Activated CD4-positive, CD25-positive, alpha-beta regulatory T cell treated with anti-CD3 and anti-CD28 coated beads, Interleukin-2, amount 50 U/mL, for 72 hours (primary cell): ENCODE measurements at places on chromosomes 11 and 22.
A peak's percentile ranks its signal among the peaks of the same experiment; 100 is the strongest.

- peak; percentile 55 for DNase-seq
These were observed 4.5 kb downstream of the NEAT1 start for GRCh38 chr11:65426839-65427690.

GRCh38 chr11:14907411-14908213 is 15.6 kb upstream of the CYP2R1 start:
- peak; percentile 92 for DNase-seq

GRCh38 chr11:45897556-45897955 is 9.5 kb downstream of the FREY1 start:
- no peak for DNase-seq

DNA sequence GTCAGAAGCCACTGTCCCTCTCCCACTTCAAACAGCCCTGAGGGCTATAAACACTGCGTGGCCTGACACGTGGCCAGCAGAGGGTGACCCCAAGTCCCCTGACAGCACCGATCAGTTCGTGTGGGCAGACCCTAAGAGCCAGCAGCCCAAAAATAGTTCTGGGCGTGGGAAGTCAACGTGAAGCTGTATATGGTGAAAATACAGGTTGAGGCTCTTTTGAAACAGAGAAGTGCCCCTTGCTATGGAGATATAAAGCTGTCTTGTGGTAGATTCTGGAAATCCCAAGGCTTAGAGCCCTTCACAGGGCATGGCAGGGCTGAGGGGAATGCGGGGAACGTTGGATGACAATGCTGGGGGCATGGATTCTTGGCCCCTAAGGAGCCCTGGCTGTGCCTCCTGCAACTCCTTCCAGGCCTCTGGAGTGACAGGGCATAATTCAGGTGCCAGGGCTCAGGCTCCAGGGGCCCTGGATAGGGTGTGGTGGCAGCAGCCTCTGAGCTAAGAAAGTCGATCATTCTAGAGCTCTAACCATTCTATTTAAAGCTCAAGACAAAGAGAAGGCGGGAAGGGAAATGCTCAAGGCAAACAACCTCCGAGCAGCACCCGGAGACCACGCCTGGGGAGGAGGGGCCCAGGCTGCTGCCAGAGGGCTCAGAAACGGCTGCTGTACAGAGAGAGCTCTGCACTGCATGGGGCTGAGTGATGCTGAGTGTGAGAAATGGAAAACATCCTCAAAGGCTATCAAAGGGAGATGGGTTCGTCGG is 60.4 kb upstream of the CD5 start:
- DNase-seq: peak; percentile 65

- DNase-seq: no peak
These were observed 961.3 kb upstream of the CNTN5 start for GRCh38 chr11:98059488-98059887.

DNA sequence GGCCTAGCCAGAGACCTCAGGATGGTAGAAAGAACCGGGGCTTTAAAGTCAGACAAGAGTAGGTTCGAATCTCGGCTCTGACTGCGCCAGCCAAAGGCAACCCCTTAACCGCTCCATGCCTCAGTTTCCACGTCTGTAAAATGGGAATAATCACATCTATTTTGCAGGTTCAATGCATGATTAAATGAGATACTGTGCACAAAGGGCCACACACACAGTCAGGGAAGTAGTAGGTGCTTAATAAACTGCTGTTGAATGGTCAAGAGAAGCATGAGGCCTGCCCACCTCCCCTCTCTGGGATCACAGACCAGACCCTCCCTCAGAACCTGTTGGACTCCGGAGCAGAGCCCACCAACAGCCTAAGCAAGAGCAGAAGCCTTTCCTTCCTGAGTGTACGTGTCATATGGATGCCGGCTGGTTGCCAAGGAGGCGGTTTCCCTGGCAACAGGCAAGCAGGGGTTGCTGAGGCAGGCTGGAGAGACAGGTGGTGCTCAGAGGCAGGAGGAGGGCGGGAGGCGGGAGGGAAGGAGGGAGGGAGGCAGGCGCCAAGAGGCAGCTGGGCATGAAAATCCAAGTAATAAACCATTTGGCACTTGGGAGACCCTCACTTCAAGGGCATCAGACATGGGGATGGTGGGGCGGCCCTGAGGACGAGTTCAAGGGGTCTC is 43.9 kb downstream of the NFAM1 start:
- DNase-seq: no peak

- peak; percentile 23 for DNase-seq
These were observed 7.8 kb upstream of the ACR start for GRCh38 chr22:50730013-50730891.

GRCh38 chr22:50145721-50146438 is 24.7 kb upstream of the PANX2 start:
- DNase-seq: no peak

DNA sequence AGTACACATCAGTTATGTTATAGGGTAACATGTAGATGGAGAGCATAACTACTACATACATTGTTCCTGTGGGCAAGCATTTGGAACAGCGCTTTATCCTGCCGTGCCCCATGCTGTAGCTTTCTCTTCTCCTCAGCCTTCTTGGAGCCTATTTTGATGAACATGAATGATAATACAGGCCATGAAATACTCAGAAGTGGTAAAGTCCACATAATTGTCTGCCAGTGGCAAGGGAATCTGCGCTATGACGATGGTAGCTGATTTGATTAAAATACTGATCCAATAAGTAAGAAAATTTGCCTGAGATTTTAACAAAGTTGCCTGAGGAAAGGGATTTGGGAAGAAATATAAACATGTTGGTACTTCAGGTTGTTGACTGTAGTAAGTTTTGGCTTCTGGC is 23.3 kb downstream of the ALKBH3 start:
- DNase-seq: no peak

GRCh38 chr22:36362932-36363331 is 24.8 kb downstream of the MYH9 start:
- no peak for DNase-seq

- no peak for DNase-seq
These were observed 6.5 kb downstream of the KCNQ1 start for GRCh38 chr11:2451336-2451735.

DNA sequence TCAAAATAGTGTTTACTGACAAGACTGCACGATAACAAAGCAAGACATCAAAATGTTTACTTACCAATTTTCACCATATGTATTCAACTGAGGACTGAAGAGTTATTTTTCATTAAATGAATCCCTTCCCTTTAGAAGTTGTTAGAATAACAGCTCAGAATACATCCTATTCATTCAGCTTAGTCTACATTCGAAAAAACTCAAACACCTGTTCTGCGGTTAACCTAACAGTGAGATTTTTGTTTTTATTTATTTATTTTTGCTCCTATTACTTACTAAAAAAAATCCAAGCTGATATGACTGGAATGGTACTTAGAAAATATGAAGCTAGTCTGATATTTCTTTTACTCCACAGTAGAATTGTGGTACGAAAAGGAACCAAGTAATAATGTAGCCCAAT is 10.0 kb downstream of the KCNA4 start:
- no peak for DNase-seq

DNA sequence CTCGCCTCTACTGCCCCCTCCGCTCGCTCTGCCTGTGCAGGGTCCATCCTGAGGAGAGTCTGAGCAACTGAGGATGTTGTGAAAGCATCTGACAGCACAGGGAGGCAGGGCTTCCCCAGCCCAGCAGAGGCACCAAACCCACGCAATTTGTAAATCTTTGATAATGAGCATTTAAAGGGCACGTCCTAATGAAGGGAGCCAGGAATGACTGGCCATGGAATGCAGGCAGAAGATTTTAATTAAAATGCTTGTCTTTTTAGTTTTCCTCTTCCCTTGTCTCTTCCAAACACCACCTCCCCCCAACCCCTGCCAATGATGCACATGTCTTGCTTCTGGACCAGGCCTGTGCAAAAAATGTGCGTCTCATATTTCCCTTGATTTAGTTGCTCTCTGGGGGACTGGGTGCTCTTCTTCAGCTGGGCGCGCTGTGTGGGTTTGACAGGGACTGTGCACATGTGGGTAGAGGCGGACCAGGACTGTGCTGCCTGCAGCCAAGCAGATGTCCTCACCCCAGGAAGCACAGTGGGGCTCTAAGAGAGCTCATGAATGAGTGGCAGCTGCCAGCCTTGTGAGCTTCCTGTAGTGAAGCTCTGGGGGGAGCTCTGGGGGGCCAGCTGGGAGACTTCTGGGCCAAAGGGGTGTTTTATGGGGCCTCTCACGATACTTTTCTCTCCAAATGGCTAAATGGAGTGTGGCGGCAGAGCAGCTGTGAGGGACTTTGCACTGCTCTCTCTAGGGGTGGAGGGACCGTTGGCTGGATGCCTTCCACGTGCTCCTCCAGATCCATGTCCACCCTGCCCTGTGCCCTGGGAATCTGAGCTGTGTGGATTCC is 273.5 kb downstream of the ST3GAL4 start:
- DNase-seq: no peak

DNA sequence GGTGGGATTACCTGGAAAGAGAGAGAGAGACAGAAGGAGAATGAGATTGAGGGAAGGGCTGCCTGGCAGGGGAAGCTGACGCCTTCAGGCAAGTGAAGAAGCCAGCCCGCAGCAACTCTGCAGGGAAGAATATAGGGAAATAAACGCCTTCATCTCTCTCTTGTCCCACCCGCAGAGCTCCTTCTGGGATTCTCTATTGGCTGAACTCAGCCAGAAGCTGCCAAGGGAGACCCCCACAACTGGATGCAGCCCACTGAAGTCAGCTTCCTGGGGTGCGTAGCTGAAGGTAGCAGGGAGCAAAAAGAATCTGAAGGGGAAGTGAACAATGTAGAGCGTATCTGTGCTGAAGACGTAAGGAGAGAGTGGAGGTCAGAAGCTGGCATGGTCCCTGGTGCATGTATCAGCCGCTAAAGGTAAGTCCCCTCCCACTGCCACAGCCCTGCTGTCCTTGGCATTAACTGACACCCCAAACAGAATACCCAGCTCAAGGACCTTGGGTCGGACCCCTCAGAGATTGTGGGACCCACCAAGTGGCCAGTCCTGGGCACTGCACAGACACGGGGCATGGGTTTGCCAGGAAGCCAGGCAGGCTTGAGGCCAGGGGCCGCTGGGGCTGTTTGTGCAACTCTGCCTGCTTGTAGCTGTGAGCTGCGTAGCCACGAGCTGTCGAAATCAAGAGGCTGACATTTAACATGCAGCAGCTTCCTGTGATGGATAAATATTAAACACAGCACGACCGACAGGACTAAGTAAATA is 469.9 kb downstream of the MN1 start:
- DNase-seq: no peak

DNA sequence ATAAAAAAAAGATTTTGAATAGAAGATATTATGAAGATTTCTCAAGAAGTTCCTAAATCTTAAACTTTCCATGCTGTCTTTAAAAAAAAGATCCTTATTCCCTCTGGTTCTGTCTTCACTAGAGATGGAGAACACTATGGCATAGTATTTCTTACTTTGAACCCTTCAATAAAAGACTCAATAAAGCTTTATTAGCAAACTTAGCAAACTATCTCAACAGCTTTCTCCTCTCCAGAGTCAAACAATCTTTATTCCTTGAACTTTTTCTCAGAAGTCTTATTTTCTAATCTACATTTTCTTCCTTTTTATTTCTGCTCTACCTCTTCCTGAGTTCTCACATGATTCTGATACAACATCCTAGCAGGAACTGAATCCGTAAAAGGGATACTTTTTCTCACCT is 21.8 kb upstream of the P4HA3 start:
- no peak for DNase-seq

- DNase-seq: no peak
These were observed 3.8 kb upstream of the MMP7 start for GRCh38 chr11:102534261-102534872.

DNA sequence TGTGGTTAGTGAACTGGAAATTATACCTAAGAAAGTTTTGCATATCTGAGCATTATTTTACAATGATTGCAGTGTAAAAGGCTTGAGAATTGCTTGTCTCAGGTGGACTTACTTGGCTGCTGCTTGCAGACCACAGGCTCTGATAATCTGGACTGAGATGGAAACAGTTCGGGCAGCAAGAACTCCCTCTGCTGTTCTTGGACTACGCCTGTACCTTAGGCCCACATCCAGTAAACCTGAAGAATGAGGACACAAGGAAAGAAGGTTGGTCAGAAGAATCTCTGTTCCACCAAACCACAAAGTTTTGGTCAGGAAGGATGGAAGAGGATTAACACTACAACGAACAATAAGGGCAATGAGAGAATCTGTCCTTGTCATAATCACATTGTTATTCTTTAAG is 80.1 kb downstream of the C2CD3 start:
- no peak for DNase-seq

- DNase-seq: no peak
These were observed 16.5 kb downstream of the CHST1 start for GRCh38 chr11:45648931-45649330.

DNA sequence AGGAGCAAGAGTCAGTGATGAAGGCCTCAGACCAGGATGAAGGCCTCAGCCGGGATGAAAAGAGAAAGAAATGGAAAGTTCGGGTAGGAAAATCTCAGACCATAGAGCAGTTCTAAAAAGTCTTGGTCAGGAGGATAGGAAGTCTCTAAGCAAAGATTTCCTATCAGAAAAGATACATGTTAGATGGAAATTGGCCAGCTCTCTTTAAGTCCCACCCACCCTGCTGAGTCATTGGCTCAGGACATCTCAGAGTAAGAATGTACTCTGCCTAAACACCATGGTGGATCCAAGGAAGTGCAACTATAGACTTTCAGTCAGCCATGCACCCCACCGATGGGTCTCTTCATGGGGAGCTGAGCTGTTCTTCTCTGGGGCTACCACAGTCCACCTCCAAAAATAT is 4.4 kb downstream of the OR8B3 start:
- no peak for DNase-seq

DNA sequence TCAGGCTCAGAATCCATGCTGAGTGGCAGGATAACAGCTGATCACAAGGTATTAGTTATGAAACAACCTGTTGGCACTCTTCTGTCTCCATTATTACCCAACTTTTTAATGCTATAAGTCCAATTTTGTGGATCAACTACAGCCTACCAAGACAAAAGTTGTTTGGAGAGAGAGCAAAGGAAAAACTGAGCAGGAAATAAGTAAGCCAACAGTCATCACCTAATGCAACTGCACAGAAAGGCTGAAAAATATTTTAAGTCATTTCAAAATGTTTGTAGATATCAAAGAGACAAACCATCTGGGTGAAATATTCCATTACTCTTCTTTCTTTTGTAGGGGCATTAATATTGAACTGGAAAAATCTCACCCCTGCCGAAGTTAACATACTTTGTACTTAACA is 41.6 kb downstream of the FDX1 start:
- no peak for DNase-seq

- DNase-seq: no peak
These were observed 13.1 kb upstream of the TCF20 start for GRCh38 chr22:42283278-42284201.

- DNase-seq: no peak
These were observed 7.0 kb upstream of the CCDC86 start for GRCh38 chr11:60834742-60835533.

DNA sequence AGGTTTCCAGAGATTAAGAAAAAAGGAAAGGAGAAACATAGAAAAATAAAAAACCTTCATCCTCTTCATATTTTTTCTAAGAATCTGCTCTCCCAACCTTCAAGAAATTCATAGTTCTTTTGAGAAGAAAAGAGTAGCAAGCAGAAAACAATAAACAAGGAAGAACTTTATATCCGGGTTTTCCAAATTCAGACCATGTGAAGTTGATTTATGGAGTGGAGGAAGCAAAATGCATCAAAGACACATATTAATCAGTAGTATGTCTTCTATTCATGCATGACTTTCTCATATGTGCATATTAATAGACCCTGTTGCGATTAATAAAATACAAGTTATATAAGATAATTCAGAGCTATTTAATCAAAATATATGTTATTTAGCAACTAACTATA is 20.5 kb upstream of the CTSC start:
- no peak for DNase-seq

GRCh38 chr11:64935359-64936081 is at the start of gene GPHA2:
TSS of gene GPHA2 (minus strand) at chr11:64935893. CDS start at chr11:64935460, 433 bp downstream.
- DNase-seq: no peak

- DNase-seq: no peak
These were observed 79.7 kb downstream of the PPFIBP2 start for GRCh38 chr11:7593481-7593880.

GRCh38 chr11:119907878-119908572 is 179.0 kb upstream of the NECTIN1 start:
- no peak for DNase-seq
